ENCODE measurements at places on chromosomes 6 and 20. TPM values are rescaled to one million over a fixed set of nuclear protein-coding genes. Genes with fewer than 3 reads are reported as not detected.

DNA sequence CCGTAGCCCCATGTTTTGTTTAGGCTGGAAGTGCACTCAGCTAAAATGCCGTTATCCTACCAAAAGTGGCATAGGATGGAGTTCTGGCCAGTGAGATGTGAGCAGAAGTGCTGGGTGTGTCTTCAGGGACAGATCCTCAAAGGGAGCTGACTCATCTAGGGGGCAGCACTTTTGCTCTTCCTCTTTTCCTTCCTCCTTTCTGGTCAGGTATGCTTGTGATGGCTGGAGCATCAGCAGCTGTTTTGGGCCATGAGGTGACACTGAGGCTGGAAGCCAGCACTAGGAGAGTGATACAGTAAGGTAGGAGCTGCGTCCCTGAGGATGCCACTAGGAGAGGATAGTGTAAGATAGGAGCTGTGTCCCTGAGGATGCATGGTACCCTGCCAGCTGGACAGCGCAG lies 4.6 kb upstream of the OSBPL2 start:
- no peak for DNase-seq

DYNLRB1 gene
- 200 TPM for polyA plus RNA-seq

DNA sequence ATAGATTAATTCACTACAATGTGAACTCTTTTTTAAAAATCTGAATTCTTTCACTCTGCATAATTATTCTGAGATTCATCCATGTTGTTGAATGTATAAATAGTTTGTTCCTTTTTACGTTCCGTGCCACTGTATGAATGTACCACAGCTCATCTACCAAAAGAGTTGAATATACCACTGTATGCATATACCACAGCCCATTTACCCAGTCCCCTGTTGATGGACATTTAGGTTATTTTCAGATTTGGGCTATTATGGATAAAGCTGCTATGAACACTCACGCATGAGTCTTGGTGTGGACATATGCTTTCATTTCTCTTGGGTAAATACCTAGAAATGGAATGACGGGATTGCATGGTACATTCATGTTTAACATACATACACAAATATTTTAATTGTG lies 28.2 kb downstream of the PNPLA1 start:
- no peak for DNase-seq

AKAP12 gene
- 3.7 TPM for polyA plus RNA-seq

B3GAT2 gene
- 0.04 TPM for polyA plus RNA-seq

- no peak for DNase-seq
Observed at GRCh38 chr6:24451581-24452388, 37.6 kb downstream of the GPLD1 start.

ARID1B gene
- 15.3 TPM for polyA plus RNA-seq

DNA sequence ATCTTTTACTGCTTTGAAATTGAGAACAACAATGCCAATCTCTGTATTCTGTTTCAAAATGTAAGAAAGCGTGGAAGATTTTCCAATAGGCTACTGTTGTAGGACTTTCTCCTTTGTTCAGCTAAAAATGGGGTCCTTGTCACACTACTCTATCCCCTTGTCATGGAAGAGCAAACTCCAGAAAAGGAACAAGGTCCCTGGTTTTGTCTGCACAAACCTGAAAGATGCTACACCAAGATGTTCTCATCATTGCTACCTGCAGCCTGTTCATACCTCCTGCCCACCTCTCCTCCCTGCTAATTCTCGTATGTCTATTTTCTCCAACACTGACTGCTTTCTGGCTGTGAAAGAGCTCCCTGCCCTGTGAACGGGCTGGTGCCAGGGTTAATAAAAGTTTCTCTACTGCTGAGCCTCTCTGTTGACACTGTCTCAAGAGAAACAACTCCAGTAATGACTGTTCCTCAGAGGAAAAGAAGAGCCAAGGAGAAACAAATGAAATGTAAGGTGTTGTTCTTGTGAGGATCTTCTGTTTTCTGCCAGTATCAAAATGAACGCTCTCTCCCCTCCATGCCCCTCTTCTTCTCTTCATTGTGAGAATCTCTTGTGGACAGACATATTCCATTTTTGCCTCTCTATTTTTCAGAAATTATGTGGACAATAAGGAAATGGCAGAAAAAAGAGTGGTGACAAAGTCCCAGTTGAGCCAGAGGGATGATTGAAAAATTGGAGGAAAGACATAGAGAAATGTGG lies 287.1 kb downstream of the ADGB start:
- no peak for DNase-seq

- peak; percentile 41 for DNase-seq
Observed at GRCh38 chr6:117265410-117266256, at the start of gene VGLL2. VGLL2 (plus strand) TSS chr6:117265558; CDS start chr6:117265764, 206 bp downstream.

BIRC7 gene
- polyA plus RNA-seq: not detected

GRCh38 chr6:16621002-16621401 lies 140.3 kb downstream of the ATXN1 start:
- no peak for DNase-seq

DNA sequence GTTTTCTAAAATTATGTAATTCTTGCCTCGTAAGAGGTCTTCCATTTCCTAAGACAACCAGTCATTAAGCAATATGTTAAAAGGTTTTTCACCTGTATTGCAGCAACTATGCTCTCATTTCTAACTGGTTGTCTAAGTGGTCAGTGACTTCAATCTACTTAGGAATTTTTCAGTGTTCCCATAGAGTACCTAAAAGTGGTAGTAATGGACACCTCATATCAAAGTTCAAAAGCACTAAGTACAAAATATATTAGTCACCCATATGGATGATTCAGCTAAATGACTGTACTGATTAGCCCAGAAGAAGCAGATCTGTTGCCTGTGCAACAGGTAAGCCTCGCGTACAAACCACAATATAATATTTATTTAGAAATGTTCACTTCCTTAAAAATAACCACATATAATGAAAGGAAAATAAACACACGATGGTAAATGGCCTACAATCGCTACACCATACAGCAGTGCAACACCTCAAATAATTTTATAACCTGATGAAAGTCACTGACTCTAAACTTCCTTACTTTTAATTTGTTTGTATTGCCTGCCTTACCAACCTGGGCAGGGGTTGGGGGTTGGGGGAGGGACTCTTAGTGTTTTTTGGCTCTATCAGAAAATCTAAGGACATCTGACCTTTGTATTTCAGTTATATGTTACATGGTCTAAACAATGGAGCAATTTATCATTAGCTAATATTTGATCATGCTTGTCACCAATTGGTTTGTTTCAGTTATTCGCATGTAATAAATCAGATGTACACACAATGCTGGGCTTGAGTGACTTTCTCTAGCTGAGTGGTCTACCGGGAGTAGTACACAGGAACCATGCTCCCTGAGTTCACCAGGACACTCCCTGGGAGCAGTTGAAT lies 105.9 kb downstream of the HIVEP2 start:
- DNase-seq: no peak

Data from heart left ventricle (tissue), 16 donors.